ENCODE measurements at places on chromosomes 7 and 10. TPM values are rescaled to one million over a fixed set of nuclear protein-coding genes. Genes with fewer than 3 reads are reported as not detected.

DNA sequence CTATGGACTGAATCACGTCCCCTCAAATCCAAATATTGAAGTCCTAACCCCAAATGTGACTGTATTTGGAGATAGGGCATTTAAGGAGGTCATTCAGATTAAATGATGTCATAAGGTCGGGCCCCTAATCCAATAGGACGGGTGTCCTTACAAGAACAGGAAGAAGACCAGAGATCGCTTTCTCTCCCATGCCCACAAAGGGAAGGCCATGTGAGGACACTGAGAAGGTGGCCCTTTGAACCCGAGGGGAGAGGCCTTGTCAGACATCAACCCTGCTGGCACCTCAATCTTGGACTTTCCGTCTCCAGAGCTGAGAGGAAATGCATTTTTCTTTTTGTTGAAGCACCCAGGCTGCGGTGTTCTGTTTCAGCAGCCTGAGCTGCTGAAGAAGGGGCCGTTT is 72.3 kb upstream of the KLF6 start:
- no peak overlapping the region for H3K27ac ChIP-seq
- peaks cover 24% of the 10 kb centered on the region for H3K4me1 ChIP-seq
- no peak overlapping the region for H3K4me3 ChIP-seq
- no peak for DNase-seq

DNA sequence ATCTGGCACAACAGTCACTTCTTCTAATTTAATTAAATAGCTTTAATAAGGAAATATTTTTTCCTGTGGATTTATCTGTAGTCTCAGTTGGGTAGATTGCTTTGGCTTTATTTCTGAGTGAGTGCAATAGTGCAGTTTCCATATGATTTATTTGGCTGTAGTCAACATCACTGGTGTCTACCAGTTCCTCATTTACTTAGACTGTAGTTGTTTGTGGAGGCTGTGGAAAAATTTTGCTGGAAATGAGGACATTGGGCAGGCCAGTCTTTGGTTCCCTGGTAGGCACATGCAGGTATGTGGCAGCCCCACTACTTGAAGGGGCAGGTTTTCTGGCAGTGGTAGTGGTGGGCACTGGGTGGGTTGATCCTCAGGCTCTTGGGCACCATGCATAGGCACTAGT is 15.5 kb downstream of the TAS2R40 start:
- no peak overlapping the region for H3K27ac ChIP-seq
- no peaks in the 10 kb centered on the region for H3K36me3 ChIP-seq
- H3K4me3 ChIP-seq = no peak overlapping the region
- DNase-seq = no peak
- H3K4me1 ChIP-seq = peaks cover 7% of the 10 kb centered on the region
- no peaks in the 10 kb centered on the region for H3K27me3 ChIP-seq

DNA sequence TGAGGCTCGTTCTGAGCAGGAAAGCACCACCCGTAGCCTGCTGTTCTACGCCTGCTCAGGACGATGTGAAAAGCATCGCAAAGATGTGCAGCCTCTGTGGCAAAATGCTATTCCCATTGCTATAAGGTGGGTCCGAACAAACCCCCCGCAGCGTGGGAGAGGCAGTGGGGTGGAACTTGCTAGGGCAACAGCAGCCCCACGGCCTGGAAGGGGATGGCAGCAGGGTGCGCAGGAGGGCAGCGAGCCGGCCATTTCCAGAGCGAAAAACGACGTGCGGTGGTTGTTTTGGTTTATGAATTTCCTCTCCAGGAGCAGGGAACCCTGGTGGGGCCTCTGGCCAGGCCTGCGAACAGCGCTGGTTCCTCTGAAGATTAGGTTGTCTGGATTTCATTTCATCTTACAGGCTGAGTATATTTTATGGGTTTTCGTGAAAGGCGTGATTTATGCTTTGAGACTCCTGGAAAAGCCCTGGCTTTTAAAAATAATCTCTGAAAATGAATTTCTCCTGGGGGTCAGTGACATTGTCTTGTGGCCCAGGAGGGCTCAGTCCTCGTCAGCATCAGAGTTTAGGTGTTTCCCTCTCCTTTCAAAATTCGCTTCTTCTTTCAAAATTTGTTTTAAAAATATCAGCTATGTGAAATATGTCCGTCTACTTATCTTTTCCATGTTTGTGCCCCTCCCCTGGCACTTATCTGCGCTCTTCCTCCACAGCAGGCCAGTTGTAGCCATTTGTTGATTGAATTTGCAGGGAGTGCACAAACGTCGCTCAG is 42.3 kb upstream of the UBE3C start:
- no peak overlapping the region for H3K4me3 ChIP-seq
- no peaks in the 10 kb centered on the region for H3K4me1 ChIP-seq
- H3K36me3 ChIP-seq = no peaks in the 10 kb centered on the region
- H3K27ac ChIP-seq = no peak overlapping the region

DNA sequence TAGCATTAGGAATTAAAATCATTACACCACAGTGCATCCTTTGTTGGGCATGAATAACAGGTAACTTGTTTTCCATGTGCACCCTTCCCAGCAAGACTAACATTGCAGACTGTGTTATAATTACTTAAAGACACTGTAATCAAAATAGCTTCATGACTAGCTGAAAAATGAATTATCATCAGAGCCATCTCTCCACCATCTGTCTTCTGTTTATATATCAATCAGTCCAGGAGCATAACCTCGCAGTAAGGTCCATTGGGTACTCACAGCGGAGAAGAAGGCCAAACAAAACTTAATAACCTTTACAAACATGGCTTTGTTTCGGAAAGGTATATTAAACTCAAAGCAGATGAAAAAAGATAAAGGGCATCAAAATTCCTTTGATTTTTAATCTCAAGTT is 90.6 kb downstream of the ODAD2 start:
- no peak overlapping the region for H3K4me3 ChIP-seq
- no peak for DNase-seq
- no peaks in the 10 kb centered on the region for H3K4me1 ChIP-seq
- H3K36me3 ChIP-seq = no peaks in the 10 kb centered on the region
- H3K27me3 ChIP-seq = no peaks in the 10 kb centered on the region
- H3K27ac ChIP-seq = no peak overlapping the region

- H3K4me3 ChIP-seq = peak overlapping the region; percentile 48
- no peaks in the 10 kb centered on the region for H3K27me3 ChIP-seq
- H3K36me3 ChIP-seq = peaks cover 13% of the 10 kb centered on the region
- H3K4me1 ChIP-seq = peaks cover 14% of the 10 kb centered on the region
- no peak for DNase-seq
- H3K27ac ChIP-seq = peak overlapping the region; percentile 83
Measured at GRCh38 chr7:130140551-130141160, 64.5 kb downstream of the TMEM209 start.

SLC26A4 gene
- 1.0 TPM for total RNA-seq

C10orf105 gene
- 0.52 TPM for total RNA-seq
